GM12891 (cell line): ENCODE measurements at places on chromosomes 3 and 15.

GRCh38 chr3:169430707-169431404 lies 232.7 kb downstream of the MECOM start:
- DNase-seq, result no peak

DNA sequence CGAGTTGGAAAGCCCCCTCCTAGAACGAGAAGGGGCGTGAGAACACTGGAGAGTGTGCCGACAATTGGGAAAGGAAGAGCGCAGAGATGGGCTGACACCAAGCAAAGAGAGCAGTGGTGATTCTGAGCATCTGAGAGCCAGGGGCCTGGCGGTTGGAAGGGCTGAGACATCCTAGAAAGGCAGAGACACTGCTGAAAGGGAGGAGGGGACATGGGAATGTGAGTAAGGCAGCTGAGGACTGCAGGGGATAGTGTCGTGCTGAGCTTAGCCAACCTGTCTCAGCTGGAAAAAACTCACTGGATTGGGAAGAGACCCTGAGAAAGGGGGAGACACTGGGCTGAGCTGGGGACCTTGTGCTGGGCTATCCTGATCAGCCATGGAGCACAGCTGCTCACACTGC lies 58.1 kb upstream of the SLC6A6 start:
- no peak for DNase-seq

DNA sequence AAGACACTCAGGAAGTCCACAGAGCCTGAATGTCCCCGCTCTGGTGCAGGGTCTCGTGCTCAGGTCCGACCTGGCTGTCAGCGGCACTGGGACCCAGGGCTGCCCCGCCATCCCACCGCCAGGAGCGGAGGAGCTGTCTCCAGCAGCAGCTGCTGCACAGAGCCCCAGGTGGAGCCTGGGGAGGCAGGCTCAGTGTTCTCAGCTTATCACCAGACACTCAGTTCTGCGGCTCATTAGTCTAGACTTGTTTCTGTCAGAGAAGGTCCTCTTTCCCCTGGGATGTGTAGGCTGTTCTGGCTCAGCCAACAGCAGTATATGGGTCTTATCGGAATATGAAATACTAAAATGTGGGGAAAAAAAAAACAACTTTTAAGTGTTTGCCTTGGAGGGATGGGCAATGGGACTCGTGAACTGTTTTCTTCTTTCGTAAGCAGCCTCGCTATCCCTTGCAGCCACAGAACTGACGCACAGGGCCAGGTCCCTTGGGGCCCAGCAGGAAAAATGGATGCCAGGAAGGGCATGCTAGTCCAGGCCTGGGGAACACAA lies 75.9 kb downstream of the KLF13 start:
- DNase-seq, result no peak

DNA sequence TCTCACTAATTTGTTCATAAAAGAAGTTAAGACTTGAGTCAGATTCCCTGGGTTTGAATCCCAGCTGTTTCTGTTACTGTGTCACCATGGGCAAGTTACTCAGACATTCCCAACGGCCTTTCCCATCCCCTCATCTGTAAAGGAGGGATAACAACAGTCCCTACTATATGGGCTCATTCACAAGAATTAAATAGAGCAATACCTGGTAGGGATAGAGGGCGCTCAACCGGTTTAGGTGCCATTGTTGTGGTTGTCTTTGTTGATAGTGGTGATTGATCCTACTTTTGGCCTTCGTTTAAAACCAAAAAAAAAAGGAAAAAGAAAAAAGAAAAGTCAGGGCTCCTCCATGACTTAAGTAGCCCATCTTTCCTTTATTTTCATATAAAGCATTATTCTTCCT lies 563.1 kb downstream of the GRM7 start:
- no peak for DNase-seq

GRCh38 chr3:126024049-126024854 lies 55.3 kb downstream of the ROPN1B start:
- no peak for DNase-seq

DNA sequence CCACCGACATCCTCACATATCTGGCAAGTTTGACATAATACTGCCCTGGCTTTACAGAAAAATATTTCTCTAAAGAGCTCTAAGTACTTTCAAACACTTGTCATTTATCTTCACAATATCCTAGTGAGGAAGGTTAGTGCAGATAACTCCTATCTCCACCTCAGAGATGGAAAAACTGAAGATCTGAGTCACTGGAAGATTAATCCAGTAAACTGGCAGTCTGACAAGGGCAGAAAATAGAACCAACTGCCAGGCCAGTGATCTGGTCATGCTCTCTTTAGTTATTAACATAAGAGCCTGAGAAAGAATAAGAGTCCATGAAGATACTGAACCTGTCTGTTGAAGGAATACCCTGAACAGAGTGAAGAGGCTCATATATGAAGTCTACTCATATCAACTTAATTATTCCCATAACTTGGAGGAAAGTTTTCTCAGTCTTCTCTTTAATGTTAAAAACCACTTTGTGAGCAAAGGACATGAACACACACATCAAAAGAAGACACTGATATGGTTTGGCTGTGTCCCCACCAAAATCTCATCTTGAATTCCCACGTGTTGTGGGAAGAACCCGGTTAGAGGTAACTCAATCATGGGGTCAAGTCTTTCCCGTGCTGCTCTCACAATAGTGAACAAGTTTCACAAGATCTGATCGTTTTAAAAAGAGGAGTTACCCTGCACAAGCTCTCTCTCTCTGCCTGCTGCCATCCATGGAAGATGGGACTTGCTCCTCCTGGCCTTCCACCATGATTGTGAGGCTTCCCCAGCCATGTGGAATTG lies 61.4 kb downstream of the GOLIM4 start:
- no peak for DNase-seq

GRCh38 chr15:69848551-69849231 lies 249.0 kb downstream of the TLE3 start:
- no peak for DNase-seq

- DNase-seq, result no peak
Measured at GRCh38 chr3:198076722-198077308, 116.8 kb downstream of the LMLN start.

- DNase-seq, result no peak
Measured at GRCh38 chr3:30457081-30457480, 149.3 kb upstream of the TGFBR2 start.

- no peak for DNase-seq
Measured at GRCh38 chr3:143988306-143988705, 16.7 kb downstream of the DIPK2A start.

DNA sequence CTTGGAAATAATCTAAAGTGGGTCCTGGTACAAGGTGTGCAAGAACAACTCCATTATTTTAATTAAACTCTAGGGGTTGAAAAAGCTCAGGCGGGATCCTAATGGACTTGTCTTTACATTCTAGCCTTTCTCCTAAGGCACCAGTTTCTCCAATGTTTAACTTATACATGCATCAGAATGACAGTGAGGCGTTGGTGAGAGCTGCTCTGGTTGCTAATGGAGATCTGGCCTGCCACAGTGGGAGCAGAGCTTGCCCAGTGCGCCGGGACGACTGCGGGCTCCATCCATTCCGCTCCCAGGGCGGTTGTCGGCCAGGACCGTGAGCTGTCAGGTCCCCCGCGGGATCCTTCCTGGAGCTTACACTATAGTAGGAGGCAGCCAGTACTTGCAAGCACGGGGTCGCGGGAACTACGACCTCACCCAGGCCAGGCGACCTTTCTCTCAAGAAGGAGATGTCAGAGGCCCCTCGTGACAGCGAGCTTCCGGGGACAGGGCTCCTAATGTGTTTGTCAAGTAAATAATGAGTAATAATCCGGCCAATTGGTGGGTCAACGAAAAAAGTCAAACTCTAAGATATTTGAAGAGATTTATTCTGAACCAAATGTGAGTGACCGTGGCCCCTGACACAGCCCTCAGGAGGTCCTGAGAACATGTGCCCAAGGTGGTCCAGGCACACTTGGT lies 991 bp upstream of the HIGD1A start:
- DNase-seq, result no peak
